Iris pigment epithelial cell (primary cell): ENCODE measurements at places on chromosomes 13 and 19.

GRCh38 chr13:77329911-77330584, 3.2 kb upstream of the MYCBP2 start:
- DNase-seq, result peak; percentile 28

DNA sequence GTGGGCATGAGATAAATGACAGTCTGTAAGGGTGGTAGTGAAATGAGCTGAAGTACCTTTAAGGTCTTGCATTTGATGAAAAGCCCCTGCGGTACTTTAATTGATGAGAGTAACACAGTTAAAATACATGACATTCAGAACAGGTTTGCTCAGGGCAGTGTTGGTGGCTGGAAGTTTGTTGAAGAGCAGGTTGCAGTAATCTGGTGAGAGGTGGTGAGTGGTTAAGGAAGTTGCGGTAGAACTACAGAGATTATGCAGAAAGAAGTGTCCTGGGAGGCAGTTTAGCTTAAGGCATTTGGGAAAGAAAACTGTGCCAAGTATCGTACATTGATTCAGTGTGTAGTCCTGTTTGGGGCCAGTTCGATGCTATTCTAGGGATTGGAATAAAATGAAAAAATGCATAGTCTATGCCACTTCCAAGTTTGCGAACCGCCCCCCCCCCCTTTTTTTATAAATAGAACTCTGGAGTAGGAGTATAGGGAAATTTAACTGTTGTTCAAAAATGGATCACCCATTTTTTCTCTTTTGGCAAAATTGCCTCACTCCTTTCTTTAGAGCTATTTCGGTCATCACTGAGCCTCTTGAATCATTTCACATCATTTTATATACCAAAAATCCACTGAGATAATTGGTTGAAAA, 42.7 kb downstream of the SLAIN1 start:
- DNase-seq, result no peak

GRCh38 chr13:52446265-52446664, 4.2 kb downstream of the VPS36 start:
- DNase-seq, result peak; percentile 55

DNA sequence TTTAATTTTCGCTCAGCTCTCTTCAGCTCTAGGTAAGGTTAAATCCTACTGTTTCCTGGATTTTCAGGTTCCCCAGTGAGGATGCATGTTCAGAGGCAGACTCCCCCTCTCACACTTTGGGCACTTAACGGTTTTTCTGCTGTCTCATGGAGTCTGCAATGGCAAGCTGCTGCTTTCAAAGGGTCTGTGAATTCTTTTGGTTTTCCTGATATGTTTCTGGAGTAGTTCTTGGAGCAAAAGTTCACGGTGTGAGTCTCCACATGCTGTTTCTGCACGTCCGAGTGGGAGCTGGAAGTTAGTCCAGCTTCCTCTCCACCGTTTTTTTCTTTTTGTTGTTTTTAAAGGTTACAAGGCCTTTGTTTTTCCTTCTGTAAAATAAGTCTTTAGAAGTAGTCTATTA, 35.4 kb downstream of the DNAJC15 start:
- DNase-seq, result peak; percentile 11

GRCh38 chr13:97231829-97232196, 9.7 kb downstream of the MBNL2 start:
- no peak for DNase-seq

- DNase-seq, result no peak
These were observed 137.3 kb upstream of the GPR12 start for GRCh38 chr13:26897706-26898550.

- DNase-seq, result no peak
These were observed 22.3 kb downstream of the ZNF44 start for GRCh38 chr19:12272386-12272785.

DNA sequence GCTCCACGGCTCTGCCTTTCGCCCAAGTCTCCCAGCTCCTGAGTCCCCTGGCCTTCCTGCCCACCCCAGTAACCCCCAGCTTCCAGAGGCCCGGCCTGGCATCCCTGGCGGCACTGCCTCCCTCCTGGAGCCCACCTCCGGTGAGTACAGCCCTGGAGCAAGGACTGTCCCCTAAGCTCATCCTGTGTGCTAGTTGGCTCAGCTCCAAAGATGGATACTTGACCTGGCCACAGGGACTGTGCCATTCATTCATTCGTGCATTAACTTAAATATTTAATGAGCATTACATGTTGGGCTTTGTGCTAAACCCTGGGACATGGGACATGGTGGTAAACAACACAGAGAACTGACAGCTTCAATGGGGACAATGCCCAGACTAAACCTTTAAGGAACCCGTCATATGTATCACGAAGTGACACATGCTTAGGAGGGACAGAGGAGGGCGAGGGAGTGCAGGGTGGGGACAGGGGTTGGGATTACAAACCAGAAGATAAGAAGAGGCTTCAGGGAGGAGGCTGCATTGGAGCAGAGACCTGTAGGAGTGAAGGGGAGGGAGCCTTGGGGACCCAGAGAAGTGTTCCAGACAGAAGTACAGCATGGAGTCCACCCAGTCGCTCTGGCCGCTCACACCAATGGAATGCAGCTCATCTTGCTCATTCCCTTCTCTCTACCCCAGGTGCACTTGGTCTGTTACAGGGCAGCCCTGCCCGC, 6.9 kb upstream of the OVOL3 start:
- DNase-seq, result no peak

- peak; percentile 40 for DNase-seq
These were observed 1127.3 kb downstream of the PCDH9 start for GRCh38 chr13:66102864-66103263.

- DNase-seq, result no peak
These were observed 89.5 kb upstream of the RFC3 start for GRCh38 chr13:33728271-33729037.
